ENCODE measurements at places on chromosomes 4 and X. TPM values are rescaled to one million over a fixed set of nuclear protein-coding genes. Genes with fewer than 3 reads are reported as not detected.

INTU gene
- total RNA-seq: 5.6 TPM

AREG gene
- 4.6 TPM for total RNA-seq

EPHA5 gene
- total RNA-seq: 8.0 TPM

COL4A6 gene
- total RNA-seq: 13.7 TPM

SHOX gene
- not detected for total RNA-seq
